Heart left ventricle (tissue), 16 donors: ENCODE measurements at places on chromosomes 5 and 9.

- no peak for DNase-seq
These were observed 39.6 kb downstream of the SFXN1 start for GRCh38 chr5:175517824-175518450.

GRCh38 chr5:151058891-151059489 is 21.8 kb downstream of the TNIP1 start:
- no peak for DNase-seq

DNA sequence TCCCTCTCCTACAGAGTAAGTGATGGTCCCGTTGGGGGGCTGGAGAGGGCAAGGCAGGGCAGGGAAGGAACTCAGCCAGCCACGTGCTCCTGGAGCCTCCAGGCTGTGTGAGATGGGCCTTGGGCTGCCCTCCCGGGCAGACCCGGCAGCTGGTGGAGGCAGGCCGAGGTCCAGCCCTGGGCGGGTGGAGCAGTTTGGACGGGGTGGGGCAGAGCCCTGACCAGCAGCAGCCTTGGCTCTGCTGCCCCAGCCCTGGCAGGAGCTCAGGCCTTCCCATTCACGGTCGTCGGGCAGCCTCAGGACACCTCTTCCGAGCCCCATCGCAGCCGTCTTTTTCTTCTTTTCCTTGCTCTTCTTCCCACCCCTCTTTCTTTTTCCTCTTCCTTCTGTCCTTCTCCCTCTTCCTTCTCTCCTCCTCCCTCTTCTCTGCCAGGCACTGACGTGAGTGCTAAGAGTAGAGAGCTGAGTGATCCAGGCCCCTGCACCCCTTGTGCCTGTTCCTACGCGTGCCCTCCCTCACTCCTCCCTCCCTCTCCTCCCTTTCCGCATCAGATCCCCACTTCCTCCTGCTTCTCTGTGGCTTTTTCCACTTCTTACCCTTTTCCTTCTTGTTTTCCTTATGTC is 42.8 kb downstream of the AMBP start:
- no peak for DNase-seq

GRCh38 chr9:105503881-105504280 is 54.0 kb upstream of the FKTN start:
- no peak for DNase-seq

GRCh38 chr9:86801246-86801645 is 146.1 kb downstream of the GAS1 start:
- DNase-seq: no peak

DNA sequence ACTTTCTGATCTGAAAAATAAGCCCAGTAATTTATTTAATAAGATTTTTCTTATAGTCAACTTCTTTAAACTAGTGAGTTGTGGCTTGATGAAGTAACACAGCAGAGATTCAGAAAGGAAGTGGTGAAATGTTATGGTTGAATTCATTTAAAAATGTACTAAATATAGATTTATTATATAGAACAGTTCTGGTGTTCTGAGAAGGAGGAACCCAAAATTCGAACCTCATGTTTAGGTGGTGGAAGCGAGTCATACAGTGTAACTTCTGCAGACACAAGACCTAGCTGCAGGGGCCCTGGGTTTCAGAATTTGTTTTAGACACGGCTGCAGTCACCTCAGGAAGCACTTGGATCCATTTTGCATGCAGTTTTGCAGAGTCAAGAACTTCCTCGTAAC is 188.2 kb downstream of the TRIO start:
- DNase-seq: no peak

DNA sequence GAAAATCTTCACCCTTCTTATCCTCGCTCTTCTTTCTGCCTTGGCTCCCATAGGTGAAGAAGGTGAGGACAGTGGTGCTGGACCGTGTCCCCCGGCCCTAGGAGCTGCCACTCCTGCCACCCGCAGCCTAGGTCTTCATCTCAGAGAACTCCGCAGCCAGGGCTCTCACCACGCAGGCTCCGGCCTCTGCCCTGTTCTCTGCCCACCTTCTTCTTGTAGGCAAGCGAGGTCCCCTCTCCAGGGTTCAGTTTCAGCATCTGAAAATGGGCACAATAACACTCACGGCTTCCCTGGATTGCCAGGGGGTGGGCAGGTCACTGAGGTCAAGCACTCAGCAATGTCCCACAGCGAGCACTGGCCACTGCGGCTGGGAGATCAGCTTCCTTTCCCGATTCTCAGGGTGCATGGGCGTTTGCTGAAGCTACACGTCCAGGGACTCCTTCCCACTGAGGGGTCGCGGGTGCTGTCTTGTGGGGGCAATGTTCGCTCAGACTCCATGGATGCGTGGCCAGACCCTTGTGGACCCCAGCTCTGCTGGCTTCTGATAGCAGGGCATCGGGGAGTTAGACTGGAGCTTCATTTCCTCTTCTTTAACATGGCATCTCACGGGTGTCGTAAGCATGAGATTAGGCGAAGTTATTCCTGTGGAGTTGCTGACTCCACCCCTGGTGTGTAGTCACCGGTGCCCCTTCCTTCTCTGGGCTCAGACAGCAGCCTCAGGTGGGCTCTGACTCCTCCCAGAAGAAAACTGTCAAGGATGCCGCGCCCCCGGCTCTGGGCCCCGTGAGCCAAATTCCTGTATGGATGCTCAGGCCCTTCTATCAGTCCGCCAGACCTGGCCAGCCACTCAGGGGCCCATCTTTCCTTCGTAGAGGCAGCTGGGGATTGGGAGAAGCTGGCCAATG is 145.1 kb upstream of the IRX2 start:
- DNase-seq: no peak

- no peak for DNase-seq
These were observed 259.4 kb downstream of the TLR4 start for GRCh38 chr9:117963493-117964090.

GRCh38 chr9:84949258-84949657 is 279.7 kb downstream of the NTRK2 start:
- DNase-seq: no peak

DNA sequence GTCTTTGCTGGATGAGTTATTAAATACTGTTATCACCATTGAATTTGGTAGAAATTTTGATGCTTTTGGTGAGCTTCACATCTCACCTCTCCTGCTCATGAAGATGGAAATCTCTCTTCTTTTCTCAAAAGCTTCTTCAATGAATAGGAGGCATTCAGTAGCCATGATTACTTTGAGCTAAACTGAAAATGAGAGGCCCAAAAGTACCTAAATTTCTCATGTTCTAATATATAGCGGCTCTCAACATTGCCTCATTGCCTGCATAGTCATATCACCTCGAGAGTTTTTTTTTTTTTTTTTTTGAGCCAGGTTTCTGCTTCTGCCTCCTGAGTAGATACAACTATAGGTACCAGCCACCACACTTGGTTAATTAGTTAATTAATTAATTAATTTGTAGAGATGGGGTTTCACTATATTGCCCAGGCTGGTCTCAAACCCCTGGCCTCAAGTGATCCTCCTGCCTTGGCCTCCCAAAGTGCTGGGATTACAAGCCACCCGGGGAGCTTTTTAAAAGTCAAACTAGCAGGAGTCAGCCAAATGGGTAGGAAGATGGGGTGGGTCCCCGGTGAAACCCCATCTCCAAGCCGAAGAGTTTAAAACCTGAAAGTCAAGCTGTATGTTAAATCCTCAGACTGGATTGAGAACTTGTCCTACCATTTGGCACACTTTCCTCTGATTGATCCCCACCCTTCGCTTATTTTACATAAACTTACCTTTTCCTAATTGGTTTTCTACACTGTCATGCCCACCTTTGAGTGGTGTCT is 169.0 kb downstream of the DOCK2 start:
- no peak for DNase-seq

DNA sequence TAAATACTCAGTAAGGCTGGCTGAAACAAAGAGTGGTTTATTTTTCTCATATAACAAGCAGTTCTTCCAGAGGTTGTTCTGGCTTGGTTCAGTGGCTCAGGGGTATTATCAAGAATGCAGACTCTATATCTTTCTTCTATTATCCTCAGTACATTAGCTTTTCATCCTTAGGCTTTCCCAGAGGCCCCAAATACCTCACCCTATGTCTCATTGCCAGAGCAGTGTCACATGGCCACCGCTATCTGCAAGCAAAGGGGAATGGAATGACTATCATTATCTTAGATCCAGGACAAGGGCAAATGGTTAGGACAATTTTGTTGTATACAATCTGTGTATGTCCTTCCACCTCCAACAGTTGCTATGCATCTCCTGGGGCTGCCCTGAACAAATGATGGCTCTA is 69.0 kb upstream of the SNX2 start:
- no peak for DNase-seq

GRCh38 chr5:79077680-79078365 is 8.3 kb downstream of the BHMT2 start:
- DNase-seq: no peak

DNA sequence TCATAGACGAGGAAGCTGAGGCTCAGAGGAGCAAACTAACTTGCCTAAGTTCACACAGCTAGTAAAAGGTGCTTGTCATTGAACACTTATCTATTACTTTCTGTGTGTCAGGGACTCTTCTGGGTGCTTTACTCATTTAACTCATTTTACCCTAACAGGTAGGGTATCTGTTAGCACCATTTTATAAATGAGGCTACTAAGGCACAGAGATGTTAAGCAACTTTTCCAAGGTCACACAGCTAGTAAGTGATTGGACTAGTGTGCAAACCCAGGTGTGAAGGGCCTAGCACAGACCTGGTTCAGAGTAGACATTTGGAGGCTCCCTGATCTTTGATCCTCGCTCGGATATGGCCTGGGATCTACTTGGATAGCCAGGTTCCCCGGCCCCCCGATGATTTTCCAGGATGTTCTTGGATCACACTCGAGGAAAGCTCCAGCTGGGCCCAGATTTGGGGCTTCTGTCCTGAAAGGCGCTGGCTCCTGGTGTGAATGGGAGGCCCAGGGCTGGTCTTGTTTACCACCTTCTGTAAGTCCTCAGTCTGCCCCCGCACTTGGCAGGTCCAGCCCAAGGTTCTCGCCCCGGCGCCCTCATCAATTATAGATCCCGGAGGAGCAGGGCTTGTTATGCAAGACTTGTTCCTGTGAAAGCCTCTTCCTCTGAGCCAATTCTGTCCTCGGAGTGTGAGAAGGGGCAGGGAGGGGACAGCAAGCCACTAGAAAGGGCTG is 37.5 kb downstream of the GSN start:
- peak; percentile 81 for DNase-seq

- no peak for DNase-seq
These were observed 75.6 kb downstream of the DMRT2 start for GRCh38 chr9:1125741-1126140.

- DNase-seq: no peak
These were observed 36.0 kb downstream of the FOXD1 start for GRCh38 chr5:73412597-73412988.

DNA sequence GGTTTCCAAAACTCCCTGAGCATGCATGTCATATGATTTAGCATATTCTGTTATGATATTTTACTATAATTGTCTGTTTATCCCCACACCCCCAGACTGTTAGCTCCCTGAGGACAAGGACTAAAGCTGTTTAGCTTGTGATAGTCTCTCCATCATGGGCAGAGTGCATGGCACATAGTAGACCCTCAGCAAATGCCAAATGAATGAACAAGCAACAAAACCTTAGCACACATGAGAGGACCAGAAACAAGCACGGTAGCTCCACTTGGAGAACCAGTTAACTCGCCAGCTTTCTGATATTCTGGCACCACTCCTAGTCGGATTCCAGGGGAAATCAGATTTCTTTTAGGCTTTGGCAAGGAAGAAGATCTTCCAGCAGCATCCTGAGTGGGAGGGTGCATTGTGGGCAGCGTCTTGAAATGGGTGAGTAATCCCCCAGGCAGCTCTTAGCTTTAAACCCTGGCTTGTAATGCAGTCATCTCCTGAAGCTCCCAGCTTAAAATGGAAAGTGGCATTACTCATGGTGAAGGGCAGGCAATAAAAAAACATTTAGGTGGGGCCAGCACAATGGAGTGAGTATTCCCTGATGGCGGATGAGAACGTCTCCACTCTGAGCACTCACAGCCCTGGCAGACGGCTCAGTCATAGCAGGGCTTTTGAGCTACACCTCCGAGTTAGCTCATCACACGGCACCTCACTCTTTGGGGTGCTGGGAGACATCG is 41.1 kb downstream of the FGF1 start:
- DNase-seq: no peak

DNA sequence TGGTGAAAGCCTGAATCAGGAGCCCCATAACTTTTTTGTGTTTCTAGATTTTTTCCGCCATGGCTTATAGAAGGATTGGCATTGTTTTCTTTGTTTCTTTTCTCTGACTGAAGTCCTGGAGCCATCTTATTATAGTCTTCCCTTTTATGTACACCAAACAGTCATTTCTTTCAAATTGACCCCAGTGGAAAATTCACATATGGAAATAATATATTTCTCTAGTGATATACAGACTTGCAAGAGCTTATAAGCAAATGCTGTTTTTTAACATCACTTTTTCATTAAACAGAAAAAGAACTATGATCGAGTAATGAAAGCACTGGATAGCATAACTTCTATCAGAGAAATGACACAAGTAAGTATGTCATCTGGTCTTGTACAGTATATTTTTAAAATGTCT is 155.6 kb downstream of the PARP8 start:
- no peak for DNase-seq

DNA sequence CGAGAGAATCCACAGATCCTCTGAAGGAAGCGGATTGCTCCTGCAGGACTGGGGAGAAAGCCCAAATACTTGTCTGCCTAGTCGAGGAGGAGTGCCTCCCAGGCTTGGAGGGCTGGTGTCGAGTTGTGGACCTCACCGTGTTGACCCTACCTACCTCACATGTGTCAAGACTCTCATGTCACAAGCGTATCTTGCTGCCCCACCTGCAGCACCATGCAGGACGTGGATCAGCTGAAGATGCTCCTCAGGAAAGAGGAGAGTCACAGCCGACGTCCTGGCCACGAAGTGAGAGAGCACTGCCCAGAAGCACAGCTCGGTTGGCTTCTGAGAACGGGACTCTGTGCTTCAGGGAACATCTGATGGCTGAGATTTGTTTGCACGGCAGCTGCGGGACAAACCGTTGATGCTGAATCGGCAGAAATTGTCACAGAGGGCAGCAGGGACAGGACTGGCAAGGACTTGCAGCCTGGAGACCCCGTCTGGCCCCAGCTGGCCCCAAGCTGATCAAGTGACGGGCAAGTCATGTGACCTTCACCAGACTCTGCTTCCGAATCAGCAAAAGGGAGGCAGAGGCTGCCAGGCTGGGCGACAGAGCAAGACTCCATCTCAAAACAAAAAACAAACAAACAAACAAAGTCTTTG is 119.1 kb upstream of the ITGA1 start:
- no peak for DNase-seq
